M059J (cell line): ENCODE measurements at places on chromosomes 6 and 20. TPM values are rescaled to one million over a fixed set of nuclear protein-coding genes. Genes with fewer than 3 reads are reported as not detected.

LCA5 gene
- 4.1 and 5.0 TPM in 2 replicates for total RNA-seq

COL9A3 gene
- 0.17 TPM in 1 of 2 replicates, not detected in the other for total RNA-seq

TDP2 gene
- total RNA-seq = 29.0 and 51.6 TPM in 2 replicates

ESR1 gene
- 0.07 TPM in 1 of 2 replicates, not detected in the other for total RNA-seq

PROKR2 gene
- total RNA-seq = not detected in 2 replicates

MGME1 gene
- total RNA-seq = 19.2 and 27.4 TPM in 2 replicates

NKX2-2 gene
- 1.7 and 2.6 TPM in 2 replicates for total RNA-seq

DNA sequence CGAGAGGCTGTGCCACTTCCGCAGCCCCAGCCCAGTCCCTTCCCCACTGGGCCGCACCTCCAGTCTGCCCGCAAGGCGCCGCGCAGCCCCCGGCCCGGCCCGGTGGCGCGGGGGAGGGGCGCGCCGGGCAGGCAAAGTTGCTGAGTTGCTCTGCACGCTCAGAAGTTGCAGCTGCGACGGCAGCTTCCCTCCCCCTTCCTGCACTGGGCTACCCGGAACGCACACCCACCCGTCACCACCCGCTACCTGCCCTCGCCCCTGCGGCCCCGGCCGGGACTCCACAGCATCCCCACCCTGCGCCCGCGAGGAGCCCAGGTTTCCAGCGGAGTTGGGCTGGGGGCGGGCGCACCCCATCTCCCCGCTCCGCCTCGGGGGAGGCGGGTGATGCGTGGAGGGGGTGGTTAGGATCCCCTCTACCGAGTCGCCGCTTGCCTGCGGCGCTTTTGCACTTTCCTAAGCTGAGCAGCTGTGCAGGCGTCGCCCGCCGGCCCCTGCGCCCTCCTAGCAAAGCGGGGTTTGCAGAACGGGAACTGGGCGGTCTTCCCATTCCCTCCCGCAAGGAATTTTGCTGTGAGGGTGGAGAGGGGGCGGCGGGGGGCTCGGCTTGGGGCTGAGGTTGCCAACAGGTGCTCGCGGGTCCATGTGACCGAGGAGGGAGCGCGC lies 55.9 kb upstream of the RREB1 start:
- peak; percentile 41 for DNase-seq

DNA sequence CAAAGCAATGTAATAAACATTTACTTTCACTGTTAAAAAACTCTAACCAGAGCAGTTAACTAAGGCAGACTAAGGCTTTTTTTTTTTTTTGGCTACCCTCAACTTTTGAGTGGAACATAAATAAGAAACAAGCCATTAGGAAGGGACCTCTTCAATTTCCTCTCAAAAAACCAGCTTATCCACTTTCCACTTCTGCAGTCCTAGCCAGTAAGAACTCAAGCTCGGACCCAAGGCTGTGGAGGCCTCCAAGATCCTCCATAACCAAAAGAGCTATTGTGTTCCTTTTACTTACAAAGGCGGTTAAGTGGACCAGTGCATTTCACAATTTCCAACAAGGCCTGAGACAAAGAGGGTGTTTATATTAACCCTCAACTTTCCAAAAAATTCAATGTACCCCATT lies 5.3 kb downstream of the KCNK5 start:
- DNase-seq = no peak

- no peak for DNase-seq
Measured at GRCh38 chr20:63576311-63576710, 2.3 kb upstream of the HELZ2 start.

DNA sequence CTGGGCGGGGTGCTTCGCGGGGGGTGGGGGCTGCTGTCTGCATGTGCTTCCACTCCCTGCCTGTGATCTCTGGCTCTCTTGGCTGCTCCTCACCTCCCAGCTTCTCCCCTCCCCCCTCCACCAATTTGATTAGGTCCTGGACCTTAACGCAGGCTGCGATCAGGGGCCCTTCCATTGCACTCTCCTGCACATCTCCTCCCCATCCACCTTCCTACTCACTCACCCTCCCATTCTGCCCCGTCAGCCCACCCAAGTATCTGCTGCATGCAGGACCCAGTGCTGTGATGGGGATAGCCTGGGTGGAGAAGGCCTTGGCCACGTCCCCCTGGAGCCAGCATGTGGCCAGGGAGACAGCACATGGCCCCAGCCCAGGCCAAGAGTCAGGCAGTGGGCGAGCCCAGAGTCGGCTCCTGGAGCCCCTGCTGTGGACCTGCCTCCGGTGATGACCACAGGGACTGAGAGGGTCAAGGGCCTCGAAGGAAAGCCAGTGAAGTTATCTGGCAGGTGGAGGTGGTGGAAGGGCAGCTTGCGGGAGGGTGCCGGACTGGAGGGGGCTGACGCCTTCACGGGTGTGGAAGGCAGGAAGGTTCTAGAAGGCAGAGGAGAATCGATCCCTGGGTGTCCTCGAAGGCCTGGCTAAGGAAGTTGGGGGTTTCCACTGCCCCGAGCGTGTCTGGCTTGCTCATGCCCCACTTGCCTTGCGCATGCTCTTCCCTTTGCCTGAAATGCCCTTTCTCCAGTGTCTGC lies 40.7 kb downstream of the SRC start:
- no peak for DNase-seq

GRCh38 chr6:11944111-11944510 lies 68.0 kb upstream of the HIVEP1 start:
- DNase-seq = no peak

DNA sequence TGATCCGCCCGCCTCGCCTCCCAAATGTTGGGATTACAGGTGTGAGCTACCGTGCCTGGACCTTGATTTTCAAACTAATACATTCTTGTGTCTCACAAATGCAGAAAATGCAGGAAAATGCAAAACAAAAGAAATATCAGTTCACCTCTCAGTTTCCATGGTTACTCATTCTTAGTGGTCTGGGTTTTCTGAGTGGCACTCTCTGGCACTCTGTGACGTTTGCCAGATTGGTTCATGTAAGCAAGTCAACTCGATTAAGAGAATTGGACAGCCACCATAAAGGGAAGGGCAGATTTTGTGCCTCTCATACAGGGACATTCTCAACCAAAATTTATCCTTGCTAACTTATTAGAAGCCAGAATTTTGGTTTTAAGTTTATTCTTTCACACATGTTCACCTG lies 8.6 kb downstream of the CMTR1 start:
- peak; percentile 37 for DNase-seq

DNA sequence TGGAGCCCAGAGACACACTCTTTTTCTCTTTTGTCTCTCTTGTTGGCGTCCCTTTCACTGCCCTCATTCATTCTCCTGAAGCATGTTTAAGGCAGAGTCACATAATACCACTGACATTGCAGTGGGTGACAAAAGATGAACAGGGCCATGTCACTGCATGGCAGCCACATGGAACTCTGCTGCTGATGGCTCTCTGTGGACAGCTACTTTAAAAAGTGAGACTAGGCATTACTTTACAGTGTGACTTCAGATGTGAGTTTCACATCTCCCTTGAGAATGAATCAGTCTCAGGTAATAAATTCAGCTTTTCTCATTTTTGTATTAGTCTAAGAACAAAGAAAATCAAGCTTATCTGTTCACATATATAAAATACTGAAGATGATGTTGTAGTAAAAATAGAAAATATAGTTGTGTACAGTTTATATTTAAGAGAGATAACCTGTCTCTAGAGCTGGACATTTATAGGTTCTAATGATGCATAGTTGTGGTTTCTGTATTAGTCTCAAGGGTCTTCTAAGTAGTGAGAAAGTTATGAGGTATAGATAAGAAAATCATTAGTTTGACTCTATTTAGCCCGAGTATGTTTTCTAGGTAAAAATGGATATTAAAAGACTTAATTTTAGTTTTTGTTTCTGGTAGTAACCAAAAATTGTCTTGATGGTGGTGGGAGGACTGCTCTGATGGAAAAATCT lies 6.1 kb downstream of the MRS2 start:
- no peak for DNase-seq

- peak; percentile 15 for DNase-seq
Measured at GRCh38 chr6:88683734-88684133, 279.7 kb downstream of the RNGTT start.

- peak; percentile 61 for DNase-seq
Measured at GRCh38 chr6:11092668-11093375, 812 bp upstream of the SMIM13 start.

DNA sequence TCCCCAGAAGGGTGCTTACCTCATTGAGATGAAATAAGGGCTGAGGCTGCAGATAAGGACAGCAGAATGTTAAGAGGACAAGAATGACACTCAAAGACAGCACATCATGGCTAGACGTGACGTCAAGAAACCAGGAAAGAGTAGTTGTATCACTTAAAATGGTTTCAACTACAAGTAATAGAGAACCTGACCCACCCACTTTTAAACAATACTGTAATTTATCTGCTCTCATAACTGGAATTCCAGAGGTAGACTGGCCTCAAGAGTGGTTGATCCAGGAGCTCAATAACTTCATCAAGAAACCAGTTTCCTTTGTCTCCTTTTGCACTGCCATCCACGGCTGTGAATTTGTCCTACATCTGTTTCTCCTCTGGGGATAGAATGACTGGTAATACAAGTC lies 187.1 kb downstream of the EYA4 start:
- no peak for DNase-seq
